T-cell (primary cell): ENCODE measurements at places on chromosomes 2 and 18. TPM values are rescaled to one million over a fixed set of nuclear protein-coding genes. Genes with fewer than 3 reads are reported as not detected.

DNA sequence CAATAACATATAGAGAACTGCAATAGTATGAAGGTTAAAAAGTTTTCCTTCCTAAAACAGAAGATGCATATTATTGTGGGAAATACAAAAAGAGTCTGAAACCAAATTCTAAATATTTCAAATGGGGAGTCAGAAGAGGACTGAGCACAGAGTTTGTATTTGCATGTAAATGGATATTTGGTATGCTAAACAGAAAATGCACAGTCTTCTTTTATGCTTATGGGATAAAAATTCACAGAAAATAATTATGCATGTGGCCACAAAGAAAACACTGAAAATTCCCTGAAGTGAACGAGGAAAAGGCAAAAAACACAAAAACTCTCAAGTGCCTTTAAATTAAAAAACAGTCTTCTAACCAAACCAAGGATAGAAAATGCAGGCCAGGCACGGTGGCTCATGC lies 142.7 kb downstream of the NCKAP5 start:
- H3K27ac ChIP-seq: no peak overlapping the region
- no peak overlapping the region for H3K4me3 ChIP-seq
- H3K27me3 ChIP-seq: no peaks in the 10 kb centered on the region
- no peaks in the 10 kb centered on the region for H3K36me3 ChIP-seq

DNA sequence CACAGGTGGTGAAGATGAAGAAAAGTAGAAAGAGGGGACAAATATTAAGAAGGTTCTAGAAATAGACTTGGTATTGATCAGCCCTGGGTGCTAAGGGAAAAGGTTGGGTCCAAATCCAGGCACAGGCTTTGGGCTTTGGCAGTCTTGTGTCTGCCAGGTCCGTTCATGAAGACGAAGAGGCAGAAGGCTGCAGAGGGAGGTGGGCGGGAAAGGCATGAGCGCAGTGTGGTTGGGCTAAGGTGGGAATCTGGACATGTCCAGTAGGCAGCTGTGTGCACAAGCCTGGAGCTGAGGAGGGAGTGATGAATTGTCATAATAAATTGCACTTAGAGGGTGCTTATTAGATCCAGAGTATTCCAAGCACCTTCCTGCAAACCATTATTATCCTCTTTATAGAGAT lies 105.7 kb upstream of the TEX51 start:
- H3K36me3 ChIP-seq: no peaks in the 10 kb centered on the region
- H3K4me1 ChIP-seq: no peaks in the 10 kb centered on the region
- H3K27ac ChIP-seq: no peak overlapping the region
- DNase-seq: no peak

LYG1 gene
- 3.1 TPM for total RNA-seq

DNA sequence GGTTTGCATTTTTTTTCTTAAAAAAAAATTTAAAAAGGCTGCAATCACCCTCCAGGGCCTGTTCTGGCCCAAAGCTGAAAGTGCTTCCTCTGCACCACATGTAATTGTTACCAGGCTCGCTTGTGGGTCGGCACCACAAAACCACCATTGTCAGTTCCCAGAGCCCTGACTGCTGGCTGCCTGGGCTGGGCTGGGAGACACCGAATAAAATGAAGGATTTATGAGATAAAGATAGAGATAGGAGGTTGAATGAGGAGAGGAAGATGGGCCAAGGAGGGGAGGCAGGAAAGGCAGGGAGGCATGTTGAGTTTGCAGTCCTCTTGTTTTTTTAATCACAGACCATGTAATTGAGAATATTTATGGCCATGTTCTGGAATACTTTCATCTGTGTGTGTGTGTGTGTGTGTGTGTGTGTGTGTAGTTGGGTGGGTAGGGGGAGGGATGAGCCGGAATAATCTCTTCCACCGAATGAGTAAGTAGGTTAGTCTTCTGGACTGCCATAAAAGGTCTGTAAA lies 14.7 kb downstream of the NRP2 start:
- no peaks in the 10 kb centered on the region for H3K27me3 ChIP-seq
- no peaks in the 10 kb centered on the region for H3K36me3 ChIP-seq
- no peak overlapping the region for H3K27ac ChIP-seq
- no peak overlapping the region for H3K4me3 ChIP-seq
- H3K4me1 ChIP-seq: no peaks in the 10 kb centered on the region

GRCh38 chr18:9971313-9971920 lies 57.6 kb downstream of the VAPA start:
- H3K4me3 ChIP-seq: no peak overlapping the region
- H3K4me1 ChIP-seq: peaks cover 1% of the 10 kb centered on the region
- no peaks in the 10 kb centered on the region for H3K27me3 ChIP-seq
- no peak overlapping the region for H3K27ac ChIP-seq
- no peaks in the 10 kb centered on the region for H3K36me3 ChIP-seq
- DNase-seq: peak; percentile 51

LCT gene
- total RNA-seq: 0.10 TPM
